ENCODE measurements at places on chromosomes 13 and 19.

GRCh38 chr19:50759886-50760285, 10.4 kb upstream of the GPR32 start:
- H3K27me3 ChIP-seq: peaks cover 16% of the 10 kb centered on the region
- H3K27ac ChIP-seq: no peak overlapping the region
- no peaks in the 10 kb centered on the region for H3K4me1 ChIP-seq

DNA sequence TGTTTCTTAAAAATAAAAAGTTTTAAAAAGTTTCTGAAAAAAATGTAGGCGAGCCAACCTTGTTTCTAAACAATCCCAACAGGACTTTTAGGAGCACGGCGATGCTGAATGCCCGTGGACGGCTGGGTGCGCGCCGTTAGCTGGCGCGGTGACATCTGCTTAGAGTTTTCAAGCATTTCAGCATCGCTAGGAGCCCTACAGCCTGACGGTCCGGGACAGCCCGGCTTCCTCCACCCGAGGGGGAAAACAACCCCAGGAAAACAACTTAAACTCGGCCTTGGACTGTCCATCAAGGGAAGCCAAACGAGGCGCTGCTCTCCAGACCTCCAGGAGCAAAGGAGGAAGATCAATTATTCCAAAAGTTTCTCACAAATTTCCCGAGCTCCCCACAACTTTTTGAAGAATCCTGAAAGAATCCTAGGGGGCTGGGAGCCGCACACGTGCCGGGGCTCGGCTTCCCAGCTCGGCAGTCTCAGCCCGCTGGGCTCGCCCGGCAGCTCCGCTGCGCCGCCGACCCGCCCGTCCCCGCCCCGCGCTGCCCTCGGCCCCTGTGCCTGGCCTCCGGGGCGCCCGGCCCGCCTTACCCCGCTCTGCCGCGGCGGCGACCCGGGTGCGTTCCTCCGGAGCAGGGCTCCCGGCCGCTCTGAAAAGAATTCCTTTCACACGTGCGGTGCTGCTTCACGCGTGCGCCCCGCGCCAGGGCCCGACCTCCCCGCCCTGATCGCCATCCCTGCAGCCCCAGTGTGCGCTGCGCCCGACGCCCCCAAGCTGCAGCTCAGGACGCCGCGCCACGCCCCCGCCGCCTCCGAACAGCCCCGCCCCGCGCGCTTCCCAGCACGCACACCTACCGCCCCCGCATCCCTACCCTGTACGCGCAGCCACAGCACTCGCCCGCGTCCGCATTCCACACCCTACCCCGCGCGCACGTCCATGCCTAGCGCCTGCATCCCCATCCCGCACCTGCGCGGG, at the start of gene GJA3:
TSS of gene GJA3 (minus strand) at position 747 of the 969 bp plus-strand sequence. CDS start 17,764 bp downstream, outside the sequence.
- peak within 1 kb of the TSS; percentile 89 for H3K27ac ChIP-seq
- H3K4me1 ChIP-seq: peaks cover 7% of the 10 kb centered on the region
- peak within 1 kb of the TSS; percentile 60 for H3K4me3 ChIP-seq
- H3K27me3 ChIP-seq: no peaks in the 10 kb centered on the region

GRCh38 chr19:56474308-56474707, 2.8 kb downstream of the ZNF667 start:
- H3K4me3 ChIP-seq: no peak overlapping the region
- H3K27me3 ChIP-seq: no peaks in the 10 kb centered on the region
- peaks cover 20% of the 10 kb centered on the region for H3K36me3 ChIP-seq
- no peak for DNase-seq
- peaks cover 21% of the 10 kb centered on the region for H3K4me1 ChIP-seq
- H3K27ac ChIP-seq: no peak overlapping the region

- DNase-seq: no peak
- no peaks in the 10 kb centered on the region for H3K36me3 ChIP-seq
- no peaks in the 10 kb centered on the region for H3K27me3 ChIP-seq
Measured at GRCh38 chr13:87147076-87147475, 524.1 kb upstream of the SLITRK5 start.

DNA sequence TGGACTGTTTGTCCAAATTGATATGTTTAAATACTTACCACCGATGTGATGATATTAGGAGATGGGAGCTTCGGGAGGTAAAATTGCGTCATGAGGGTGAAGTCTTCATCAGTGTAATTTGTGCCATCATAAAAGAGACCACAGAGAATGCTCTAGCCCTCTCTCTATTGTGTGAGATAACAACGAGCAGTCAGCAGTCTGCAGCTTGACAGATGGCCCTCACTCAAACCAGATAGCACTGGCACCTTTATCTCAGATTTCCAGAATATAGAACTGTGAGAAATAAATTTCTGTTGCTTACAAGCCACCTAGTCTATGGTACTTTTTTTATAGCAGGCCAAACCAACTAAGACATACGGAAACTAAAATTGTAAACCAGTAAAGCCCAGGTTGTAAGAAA, 1718.9 kb upstream of the MIR17HG start:
- DNase-seq: no peak
- no peaks in the 10 kb centered on the region for H3K27me3 ChIP-seq
- H3K36me3 ChIP-seq: no peaks in the 10 kb centered on the region
- no peak overlapping the region for H3K27ac ChIP-seq

DNA sequence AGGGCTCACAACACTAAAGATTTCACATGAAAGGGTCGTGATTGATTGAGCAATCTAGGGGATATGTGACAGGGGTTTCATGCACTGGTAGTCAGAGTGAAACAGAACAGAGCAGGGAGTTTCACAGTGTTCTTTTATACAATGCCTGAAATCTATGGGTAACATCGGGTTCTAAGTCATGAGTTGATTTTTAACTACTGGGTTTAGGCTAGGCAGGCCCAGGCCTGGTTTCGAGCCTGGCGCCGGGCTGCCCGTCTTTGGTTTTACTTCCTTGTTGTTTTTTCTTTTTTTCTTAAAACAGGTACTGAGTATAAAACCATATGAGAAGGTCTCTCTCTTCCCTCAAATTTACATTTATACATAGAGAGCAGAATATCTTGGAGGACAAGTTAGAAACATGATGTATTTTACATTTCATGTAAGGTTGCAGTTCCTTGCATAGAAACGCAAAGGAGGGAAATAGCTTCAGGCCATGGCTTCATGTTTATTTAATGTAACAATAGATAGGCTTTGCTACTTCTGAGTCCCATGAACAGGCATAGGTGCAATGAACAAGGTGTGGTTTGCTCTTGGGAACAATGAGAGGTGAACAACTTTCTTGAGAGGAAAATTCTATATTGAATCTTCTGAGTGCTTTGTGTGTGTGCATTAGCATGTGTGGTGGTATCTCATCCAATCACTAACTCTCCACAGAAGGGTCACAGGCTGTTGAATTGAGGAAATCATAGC, 128.9 kb upstream of the RXFP2 start:
- no peak overlapping the region for H3K27ac ChIP-seq
- no peaks in the 10 kb centered on the region for H3K36me3 ChIP-seq
- no peak for DNase-seq
- H3K4me1 ChIP-seq: no peaks in the 10 kb centered on the region
- no peak overlapping the region for H3K4me3 ChIP-seq

- H3K4me3 ChIP-seq: no peak overlapping the region
- DNase-seq: no peak
- no peak overlapping the region for H3K27ac ChIP-seq
Measured at GRCh38 chr13:100290165-100290801, 201.4 kb downstream of the PCCA start.

DNA sequence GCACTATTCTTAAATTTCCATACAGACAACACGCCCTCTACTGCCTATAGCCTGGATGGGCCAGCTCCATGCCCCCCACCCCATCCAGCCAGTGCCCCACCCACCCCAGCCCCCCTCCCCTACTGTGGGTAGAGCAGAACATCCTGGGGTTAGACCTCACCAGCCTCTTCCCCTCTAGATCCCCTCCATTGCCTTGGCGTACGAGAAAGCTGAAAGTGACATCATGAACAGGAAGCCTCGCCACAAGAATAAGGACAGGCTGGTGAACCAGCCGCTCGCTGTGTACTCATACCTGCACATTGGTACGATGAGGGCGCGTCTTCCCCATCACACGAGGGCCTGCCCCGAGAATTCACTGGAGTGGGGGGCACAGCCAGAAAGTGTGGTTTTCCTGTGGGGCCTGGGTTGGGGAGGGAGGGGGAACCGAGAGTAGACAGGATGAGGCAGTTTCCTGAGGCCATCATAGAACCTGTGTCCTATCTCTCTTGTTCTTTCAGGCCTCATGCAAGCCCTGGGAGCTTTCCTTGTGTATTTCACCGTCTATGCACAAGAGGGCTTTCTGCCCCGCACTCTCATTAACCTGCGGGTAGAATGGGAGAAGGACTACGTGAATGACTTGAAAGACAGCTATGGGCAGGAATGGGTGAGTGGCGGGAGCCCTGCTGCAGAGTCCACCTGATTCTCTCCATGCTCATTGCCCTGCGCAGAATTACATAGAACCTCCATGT, 29.1 kb downstream of the ATP12A start:
- no peaks in the 10 kb centered on the region for H3K27me3 ChIP-seq
- peaks cover 8% of the 10 kb centered on the region for H3K4me1 ChIP-seq
- H3K36me3 ChIP-seq: no peaks in the 10 kb centered on the region
- DNase-seq: no peak

- no peak for DNase-seq
- peak overlapping the region; percentile 60 for H3K27ac ChIP-seq
- no peaks in the 10 kb centered on the region for H3K27me3 ChIP-seq
- H3K4me1 ChIP-seq: peaks cover 12% of the 10 kb centered on the region
- H3K4me3 ChIP-seq: no peak overlapping the region
Measured at GRCh38 chr19:7928334-7928706, 2.4 kb upstream of the CTXN1 start.

- no peaks in the 10 kb centered on the region for H3K4me1 ChIP-seq
- H3K27ac ChIP-seq: no peak overlapping the region
- H3K36me3 ChIP-seq: no peaks in the 10 kb centered on the region
- no peak for DNase-seq
- no peak overlapping the region for H3K4me3 ChIP-seq
- peaks cover 43% of the 10 kb centered on the region for H3K27me3 ChIP-seq
Measured at GRCh38 chr19:32330213-32330857, 15.1 kb upstream of the ZNF507 start.

DNA sequence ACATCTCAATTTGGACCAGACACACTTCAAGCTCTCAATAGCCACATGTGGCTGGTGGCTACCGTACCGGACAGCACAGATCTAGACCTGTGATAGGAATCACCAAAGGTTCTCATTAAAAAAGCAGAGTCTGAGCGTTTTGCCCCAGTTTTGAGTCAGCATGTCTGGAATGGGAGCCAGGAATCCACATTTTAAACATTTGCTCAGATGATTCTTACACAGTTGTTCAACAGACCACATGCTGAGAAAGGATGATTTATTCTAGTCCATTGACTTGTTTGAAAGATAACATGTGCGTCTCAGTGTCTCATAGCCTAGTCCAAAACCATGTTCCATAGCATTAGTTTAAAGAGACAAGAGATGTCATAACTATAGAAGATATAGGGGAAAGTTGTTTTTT, 53.4 kb downstream of the FLT3 start:
- H3K4me3 ChIP-seq: no peak overlapping the region
- H3K36me3 ChIP-seq: no peaks in the 10 kb centered on the region
- H3K27ac ChIP-seq: no peak overlapping the region
- peaks cover 35% of the 10 kb centered on the region for H3K27me3 ChIP-seq
- no peaks in the 10 kb centered on the region for H3K4me1 ChIP-seq
- no peak for DNase-seq

DNA sequence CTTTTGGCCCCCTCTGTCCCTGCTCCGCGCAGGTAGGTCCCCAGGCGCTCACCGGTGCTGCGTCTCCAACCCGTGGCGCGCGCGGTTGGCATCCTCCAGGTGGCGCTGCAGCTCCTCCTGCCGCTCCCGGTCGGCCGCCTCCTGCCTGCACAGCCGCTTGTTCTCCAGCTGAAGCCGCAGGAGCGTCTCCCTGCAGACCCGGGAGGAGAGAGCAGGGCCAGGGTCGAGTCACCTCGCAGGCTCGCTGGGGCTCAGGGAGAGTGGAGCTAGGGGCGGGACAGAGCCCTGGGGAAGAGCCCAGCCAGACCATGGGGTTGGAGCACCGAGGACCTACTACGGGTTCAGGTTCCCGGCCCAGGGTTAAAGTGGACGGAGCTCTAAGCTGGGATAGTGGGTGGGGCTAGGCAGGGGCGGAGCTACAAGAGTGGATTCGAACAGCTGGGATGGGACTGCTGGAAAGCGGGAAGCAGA, 9.3 kb downstream of the HOOK2 start:
- H3K4me3 ChIP-seq: peak overlapping the region; percentile 40
- DNase-seq: peak; percentile 85
- no peaks in the 10 kb centered on the region for H3K27me3 ChIP-seq
- peaks cover 4% of the 10 kb centered on the region for H3K4me1 ChIP-seq
- H3K36me3 ChIP-seq: peaks cover 69% of the 10 kb centered on the region

GRCh38 chr19:38527466-38528136, 90.2 kb downstream of the MAP4K1 start:
- peaks cover 28% of the 10 kb centered on the region for H3K27me3 ChIP-seq
- no peak overlapping the region for H3K27ac ChIP-seq
- no peaks in the 10 kb centered on the region for H3K4me1 ChIP-seq
- H3K4me3 ChIP-seq: no peak overlapping the region
- DNase-seq: no peak

- peaks cover 25% of the 10 kb centered on the region for H3K4me1 ChIP-seq
- no peaks in the 10 kb centered on the region for H3K27me3 ChIP-seq
- H3K4me3 ChIP-seq: no peak overlapping the region
- DNase-seq: no peak
- H3K27ac ChIP-seq: no peak overlapping the region
Measured at GRCh38 chr13:33175991-33176390, 109.6 kb downstream of the STARD13 start.

GRCh38 chr13:95323930-95324662, 22.8 kb upstream of the ABCC4 start:
- H3K4me3 ChIP-seq: no peak overlapping the region
- no peak overlapping the region for H3K27ac ChIP-seq
- no peaks in the 10 kb centered on the region for H3K4me1 ChIP-seq
- H3K36me3 ChIP-seq: no peaks in the 10 kb centered on the region
- DNase-seq: no peak

DNA sequence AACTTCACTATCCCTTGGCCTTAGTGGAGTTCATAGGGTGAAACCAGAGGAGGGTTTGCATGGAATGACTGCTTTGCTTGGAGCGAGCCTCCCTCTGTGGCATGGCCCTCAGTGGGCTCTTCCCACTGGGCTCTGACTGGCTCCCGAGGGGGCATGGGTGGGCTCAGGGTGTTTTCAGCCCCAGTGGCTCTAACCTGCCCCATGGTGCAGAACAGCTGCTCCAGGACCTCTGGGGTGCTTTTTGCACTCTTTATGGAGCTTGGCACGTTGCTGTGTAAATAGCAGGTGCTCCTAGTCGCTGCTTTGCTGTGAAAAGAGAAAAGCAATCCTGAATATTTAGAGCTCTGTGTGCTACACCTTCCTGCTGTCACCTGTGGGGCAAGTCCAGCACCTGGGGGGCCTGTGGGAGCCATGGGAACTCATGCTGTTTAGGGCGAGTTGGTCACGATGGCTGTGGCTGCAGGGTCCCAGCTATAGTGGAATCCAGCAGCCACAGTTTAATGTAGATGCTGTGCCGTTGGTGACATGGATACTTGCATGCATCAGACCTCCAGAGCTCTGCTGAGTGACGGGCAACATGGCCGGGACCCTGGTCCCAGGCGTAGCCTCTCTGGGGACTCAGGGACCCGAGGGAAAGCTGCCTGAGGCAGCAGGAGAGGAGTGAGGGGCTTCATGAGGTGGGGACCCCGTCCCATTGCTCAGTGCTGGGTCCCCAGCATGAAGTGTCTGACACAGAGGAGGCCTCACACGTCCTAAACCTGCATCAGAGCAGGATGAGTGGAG, 14.3 kb upstream of the MCF2L start:
- no peak for DNase-seq
- no peak overlapping the region for H3K4me3 ChIP-seq
- peaks cover 14% of the 10 kb centered on the region for H3K4me1 ChIP-seq
- H3K27me3 ChIP-seq: no peaks in the 10 kb centered on the region
- H3K36me3 ChIP-seq: no peaks in the 10 kb centered on the region
- no peak overlapping the region for H3K27ac ChIP-seq

GRCh38 chr13:58343076-58343475, 711.5 kb downstream of the PCDH17 start:
- peaks cover 7% of the 10 kb centered on the region for H3K4me1 ChIP-seq
- no peaks in the 10 kb centered on the region for H3K36me3 ChIP-seq
- H3K27ac ChIP-seq: no peak overlapping the region
- no peak overlapping the region for H3K4me3 ChIP-seq
- no peak for DNase-seq
